Stimulated activated CD8-positive, alpha-beta memory T cell treated with anti-CD3 and anti-CD28 coated beads, Interleukin-4, amount 100 ng/mL, for 1 hour (primary cell): ENCODE measurements at places on chromosomes 7 and 10.

- DNase-seq: no peak
Observed at GRCh38 chr7:12481722-12482121, 78.1 kb upstream of the VWDE start.

GRCh38 chr10:78972160-78972946 lies 96.4 kb upstream of the ZMIZ1 start:
- no peak for DNase-seq

DNA sequence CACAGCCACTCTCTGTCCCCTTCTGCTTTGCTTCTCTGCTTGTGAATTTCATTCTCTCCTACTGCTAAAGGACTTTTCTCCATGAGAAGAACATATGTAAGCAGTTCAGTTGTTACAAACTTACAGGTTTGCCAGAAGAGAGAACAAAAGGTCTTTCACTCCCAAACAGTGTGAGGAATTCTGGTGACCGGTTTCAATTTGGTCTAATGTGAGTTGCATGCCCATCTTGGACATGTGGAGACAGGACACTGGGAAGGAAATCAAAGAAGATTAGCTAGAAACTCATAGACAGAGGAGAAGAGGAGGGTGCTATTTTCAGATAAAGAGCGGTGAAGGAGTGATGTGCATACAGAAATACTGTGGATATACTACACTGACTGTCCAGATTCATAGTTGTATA lies 209.5 kb upstream of the INHBA start:
- no peak for DNase-seq

DNA sequence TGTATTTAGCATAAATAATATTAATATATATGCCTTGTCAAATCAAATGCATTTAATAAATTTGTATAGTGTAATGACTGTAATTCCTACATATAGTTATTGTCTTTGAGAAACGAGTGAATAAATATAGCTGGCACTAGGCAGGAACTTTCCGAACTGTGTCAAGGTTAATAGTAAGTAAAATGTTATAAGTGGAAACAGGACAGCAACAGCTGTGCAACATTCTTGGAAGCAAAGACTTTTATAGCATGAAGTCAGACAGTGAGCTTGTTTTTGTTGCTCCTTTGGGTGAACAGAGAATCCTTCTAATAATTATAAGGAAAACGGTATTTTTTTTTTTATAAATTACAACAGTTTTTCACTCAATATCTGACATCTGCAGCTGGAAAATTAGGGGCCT lies 14.0 kb upstream of the EXOC6 start:
- no peak for DNase-seq

DNA sequence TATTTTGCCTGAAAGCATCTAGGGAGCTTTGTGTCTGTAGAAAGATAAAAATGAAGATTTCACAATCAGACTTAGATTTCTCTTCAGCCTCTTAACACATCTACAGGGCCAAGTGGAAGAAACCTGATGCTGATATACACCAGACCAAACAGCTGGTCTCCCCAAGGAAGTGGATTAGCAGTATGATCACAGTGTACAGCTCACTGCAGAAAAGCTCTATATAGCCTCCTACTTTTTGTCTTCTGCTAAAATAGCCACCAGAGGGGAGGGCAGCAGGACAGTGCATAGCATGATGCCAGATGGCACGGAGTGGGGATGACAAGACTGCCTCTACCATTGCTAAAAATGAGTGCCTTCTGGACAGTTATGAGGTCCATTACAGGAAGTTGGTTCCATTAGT lies 16.0 kb downstream of the FAM13C start:
- DNase-seq: no peak

GRCh38 chr10:53025172-53025711 lies 252.7 kb upstream of the MBL2 start:
- DNase-seq: no peak

GRCh38 chr10:97018251-97019212 lies 167.2 kb downstream of the SLIT1 start:
- DNase-seq: no peak

DNA sequence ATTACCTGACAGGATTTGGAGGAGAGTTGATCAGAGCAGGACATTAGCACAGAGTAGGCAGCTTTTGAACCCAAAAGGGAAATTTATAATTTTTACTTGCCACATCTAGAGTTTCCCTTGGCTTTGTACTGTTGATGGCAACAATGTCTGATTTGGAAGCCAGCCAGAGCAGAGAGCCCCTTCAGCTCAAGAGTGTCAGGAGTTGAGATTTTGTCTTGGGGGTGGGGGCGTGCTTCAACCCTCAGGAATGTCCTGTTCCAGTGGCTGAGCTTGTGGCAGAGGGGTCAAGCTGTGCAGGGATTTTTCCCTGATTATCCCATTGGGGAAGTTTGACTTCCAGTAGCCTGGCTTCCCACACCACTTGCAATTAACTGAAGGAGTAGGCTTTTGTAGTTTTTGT lies 27.0 kb downstream of the SP4 start:
- DNase-seq: no peak

DNA sequence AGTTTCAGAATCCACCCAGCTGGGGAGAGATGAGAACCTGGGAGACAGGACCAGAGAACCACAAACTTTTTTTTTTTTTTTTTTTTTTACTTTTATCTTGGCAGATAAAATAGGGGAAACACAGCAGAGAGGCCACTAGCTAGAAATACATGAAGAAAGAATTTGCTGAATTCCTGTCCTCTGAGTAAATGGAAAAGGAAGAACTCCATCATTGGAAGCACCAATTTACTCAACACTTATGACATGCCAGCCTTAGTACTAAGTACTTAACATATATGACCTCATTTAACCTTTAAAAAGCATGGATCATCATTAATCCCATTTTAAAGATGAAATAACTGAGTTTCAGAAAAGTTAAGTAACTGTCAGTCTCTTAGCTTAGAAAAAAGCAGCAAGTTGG lies 343.0 kb upstream of the NPSR1 start:
- no peak for DNase-seq

DNA sequence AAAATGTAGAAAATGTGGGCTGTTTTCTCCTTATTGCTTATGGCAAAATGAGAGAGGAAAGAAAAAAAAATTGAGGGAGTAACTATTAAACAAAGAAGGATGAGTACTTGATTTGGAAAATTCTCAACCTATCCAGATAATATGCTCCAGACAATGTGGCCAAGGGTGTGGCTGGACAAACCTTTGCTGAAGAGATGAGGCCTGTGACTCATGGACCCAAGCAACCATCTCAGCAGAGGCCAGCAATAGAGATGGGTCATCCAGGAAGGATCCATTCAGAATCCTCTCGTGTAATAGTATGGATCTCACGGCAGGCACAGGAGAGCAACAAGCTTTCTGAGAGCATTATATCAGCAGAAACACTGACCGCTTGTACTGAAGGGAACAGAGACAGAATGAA lies 120.3 kb upstream of the CELF2 start:
- DNase-seq: no peak

- no peak for DNase-seq
Observed at GRCh38 chr7:36562121-36562520, 162.2 kb downstream of the AOAH start.

- no peak for DNase-seq
Observed at GRCh38 chr7:38438970-38439369, 165.5 kb upstream of the TARP start.

GRCh38 chr10:113557424-113557862 lies 4.6 kb downstream of the HABP2 start:
- DNase-seq: no peak

- DNase-seq: no peak
Observed at GRCh38 chr7:41481353-41481752, 221.5 kb downstream of the INHBA start.

DNA sequence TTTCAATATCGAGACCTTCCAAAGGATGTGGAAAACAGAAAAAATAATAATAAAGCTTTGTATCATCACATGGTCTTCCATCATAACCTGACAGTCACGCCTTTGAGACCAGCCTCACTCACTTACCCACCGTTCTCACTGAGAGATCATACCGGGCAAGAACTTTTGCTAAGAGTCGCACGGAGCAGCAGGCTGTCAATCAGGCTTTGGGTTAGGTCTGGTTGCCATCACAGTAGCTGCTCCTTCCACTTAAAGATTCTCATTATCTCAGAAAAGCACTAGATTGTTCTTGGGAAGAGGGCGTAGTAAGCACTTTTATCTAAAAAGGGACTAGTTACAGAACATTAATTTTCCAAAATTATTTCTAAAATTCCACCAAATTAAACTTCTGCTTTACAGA lies 2.0 kb downstream of the RELN start:
- DNase-seq: no peak
